ENCODE measurements at places on chromosomes 11 and 22.

- DNase-seq = no peak
Measured at GRCh38 chr22:49639956-49640355, 187.7 kb downstream of the BRD1 start.

- no peak for DNase-seq
Measured at GRCh38 chr11:12818333-12819015, 144.3 kb downstream of the TEAD1 start.

DNA sequence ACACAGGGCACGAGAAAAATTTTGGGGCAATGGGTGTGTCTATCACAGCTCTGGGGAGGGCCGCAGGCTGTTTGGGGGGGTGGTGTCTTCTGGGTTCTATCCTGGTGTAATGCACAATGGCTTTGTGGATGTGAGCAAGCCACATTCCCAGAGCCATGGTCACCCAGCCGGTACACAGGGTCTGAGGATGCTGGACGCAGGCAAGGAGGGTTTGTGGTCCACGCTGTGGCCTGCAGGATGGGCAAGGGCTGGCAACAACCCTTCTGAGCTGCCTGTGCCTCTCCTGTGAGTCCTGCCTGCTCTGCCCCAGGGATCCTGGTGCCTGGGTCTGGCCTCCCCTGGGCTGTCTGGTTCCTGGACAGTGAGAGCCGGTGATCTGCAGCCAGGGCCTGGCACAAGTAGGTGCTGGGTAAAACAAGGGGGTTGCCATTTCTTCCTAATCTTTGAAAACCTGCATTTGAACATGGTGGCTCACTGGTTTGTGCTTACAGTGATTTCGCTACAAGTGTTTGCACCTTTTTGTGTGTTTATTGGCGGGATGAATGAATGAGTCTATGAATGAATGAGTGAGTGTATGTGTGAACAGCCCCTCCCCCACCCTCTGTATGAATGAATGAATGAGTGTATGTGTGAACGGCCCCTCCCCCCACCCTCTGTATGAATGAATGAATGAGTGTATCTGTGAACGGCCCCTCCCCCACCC is 4.4 kb upstream of the MRPL23 start:
- DNase-seq = no peak

DNA sequence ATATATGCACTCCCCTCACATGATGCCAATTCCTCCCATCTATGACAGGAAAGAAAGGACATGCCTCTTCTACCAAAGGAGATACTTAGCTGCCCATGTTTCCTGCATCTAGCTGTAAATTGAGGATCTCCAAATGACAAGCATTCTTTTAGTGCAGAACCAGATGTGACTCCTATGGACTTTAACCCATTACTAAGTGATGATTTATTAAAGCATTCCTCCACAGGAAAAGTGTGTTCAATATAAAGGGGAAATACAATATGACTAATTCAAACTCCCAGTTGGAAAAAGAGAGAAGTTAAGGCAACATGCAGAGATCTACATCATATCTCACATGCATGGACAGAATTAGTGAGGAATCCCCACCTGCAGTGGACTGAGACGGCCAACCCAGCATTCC is 221.3 kb downstream of the FAM76B start:
- DNase-seq = no peak

- no peak for DNase-seq
Measured at GRCh38 chr22:46735747-46736608, 2.1 kb downstream of the CERK start.

GRCh38 chr22:43166132-43166930 is 15.0 kb downstream of the TSPO start:
- DNase-seq = no peak

DNA sequence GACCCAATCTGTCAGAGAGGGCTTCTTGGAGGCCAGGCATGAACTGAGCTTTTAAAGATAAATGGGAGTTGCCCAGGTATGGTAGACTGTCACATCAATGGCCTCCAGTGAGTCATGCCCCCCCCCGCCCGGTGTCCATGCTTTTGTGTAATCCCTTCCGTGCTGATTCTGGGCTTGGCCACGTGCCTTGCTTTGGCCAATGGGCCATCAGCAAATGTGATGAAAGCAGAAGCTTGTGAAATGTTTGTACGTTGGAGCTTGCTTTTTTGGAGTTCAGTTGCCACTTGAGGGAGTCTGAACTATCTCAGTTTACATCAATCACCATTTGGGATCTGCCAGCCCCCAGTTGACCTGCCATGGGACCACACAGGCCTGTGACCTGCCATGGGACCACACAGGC is 4.3 kb upstream of the THY1 start:
- DNase-seq = no peak

GRCh38 chr11:109480251-109480650 is 58.3 kb downstream of the C11orf87 start:
- DNase-seq = no peak

DNA sequence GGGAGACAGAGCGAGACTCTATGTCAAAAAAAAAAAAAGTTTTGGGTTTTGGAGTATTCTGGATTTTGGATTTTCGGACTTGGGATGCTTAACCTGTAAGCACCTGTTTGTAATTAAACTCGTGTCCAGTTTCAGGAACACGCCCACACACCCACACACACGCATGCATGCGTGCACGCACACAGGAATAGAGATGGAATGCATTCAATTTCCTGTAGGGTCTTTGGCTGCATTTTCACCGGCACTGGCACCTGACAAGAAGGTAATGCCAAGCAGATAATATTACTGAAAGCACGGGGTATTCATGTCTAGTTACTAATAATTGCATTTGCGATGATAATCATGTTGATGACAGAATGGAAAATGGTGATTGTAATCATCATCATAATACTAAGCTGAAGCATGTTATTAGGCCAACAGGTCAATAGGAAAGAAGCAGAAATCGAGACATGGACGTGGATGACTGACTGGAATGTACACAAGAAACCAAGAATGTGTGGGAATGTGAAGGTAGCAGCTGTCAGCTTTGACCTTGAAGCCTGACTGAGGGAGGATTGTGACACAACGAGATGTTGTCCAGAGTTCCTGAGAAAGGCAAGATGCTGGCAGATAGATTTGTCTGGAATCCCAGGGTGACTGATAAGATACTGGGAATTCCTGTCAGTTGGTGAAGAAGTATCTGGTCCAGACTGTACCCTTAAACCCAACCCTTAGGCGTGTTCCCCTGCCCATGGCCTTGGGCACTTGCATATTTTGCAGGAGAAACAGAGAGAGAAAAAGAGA is 108.6 kb downstream of the SYN3 start:
- no peak for DNase-seq

DNA sequence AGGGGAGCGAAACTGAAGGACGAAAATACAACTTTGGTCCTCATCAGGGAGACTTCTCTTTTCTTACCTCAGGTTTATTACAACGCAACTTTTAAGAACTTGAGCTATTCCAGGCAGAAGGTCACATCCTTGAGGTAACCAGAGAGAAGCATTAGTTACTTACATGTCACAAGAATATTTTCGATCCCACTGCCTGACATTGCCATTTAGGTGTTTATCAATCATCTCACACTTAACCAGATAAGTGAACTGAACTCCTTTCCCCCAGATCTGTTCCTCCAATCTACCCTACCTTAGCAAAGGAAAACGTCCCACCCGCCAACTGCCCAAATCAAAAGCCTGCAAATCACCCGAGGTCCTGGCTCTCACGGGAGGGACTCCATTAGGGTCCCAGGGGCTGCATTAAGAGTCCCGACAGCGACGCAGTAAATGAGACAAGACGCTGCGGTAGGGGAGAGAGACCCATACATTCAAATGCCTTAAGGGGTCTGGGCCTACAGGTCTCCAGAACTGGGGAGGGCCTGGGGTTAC is 734 bp downstream of the ZNF280B start:
- DNase-seq = no peak

GRCh38 chr11:33620423-33621171 is 80.0 kb downstream of the C11orf91 start:
- peak; percentile 62 for DNase-seq

DNA sequence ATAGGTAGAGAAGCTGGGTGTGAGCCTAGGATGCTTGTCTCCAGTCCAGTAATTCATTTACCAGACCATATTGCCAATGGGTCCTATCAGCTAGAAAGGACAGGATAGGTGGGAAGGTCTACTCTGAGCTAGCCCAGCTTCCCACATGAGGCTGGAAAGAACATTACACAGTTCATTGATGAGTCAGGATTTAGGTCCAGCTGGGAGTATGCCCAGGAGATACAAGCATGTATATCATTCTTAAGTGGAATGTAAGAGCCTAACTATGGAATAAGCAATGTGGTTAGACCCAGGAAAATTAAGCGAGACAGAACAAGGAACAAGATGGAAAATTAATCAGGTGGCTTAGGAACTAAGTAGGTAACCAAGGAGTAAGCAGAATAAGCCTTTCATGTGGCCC is 59.0 kb upstream of the TBCEL start:
- no peak for DNase-seq

DNA sequence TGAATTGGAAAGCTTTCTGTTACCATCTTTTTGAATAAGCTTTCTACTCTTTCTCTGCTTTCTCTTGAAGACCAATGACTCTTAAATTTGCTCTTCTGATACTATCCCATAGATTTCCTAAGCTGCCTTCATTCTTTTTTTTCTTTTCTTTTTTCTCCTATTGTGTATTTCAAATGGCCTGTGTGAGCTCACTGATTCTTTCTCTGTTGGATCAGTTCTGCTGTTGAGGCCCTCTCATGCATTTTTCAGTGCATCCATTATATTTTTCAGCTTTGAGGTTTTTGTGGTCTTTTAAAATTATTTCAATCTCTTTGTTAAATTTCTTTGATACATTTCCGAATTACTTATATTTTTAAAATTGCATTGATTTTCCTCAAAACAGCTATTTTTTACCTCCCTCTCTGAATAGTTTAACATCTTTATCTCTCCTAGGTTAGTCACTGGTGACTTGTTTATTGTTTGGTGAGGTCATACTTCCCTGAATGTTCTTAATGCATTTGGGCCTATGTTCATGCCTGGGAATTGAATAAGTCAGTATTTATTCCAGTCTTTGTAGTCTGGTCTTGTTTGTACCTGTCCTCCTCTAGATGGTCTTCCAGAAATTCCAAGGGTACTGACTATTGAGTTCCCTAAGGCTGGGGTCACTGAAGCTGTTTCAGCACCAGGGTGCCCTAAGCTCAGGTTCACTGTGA is 110.6 kb upstream of the SERPIND1 start:
- no peak for DNase-seq

DNA sequence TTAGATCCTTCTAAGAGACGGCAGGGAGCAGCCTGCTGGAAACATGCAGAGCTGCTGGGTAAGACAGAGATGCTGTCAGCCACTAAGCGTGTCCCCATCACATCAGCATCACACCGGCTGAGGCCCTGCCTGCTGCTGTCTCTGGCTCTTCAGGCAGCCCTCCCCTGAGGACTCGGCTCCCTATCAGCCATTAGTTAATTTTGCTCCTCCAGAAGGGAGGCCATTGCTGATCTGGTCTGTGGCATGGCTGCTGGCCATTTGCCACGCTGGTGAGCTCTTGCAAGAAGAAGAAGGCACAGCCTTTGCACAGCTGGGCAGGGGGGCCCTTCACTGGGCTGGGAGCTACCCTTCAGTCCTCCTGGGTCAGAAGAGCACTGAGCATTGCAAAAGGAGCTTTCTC is 131.2 kb upstream of the PARVA start:
- no peak for DNase-seq

All from NCI-H1417 (cell line).